Activated CD4-positive, alpha-beta memory T cell treated with anti-CD3 and anti-CD28 coated beads, Interleukin-2, amount 10 ng/mL, durations not matched to agents 7 days and 5 days (primary cell): ENCODE measurements at places on chromosomes 6 and 20. TPM values are rescaled to one million over a fixed set of nuclear protein-coding genes. Genes with fewer than 3 reads are reported as not detected.

DNA sequence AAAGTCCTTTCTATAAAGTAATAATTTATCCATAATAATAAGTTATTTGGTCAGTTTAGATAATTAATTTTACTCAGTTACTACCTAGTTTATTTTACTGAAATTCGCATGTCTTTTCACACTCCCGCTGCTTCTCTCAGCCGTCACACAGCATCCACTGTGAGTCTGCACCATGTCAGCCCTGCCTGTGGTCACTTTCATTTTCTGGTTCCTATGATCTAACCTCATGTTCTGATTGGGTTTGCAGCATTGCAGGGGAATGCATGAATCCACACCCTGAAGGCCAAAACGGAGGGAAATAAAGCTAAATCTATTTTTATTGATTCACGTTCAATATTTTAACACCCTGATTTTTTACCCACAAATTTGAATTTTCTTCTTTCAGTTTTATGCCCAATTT is 47.4 kb downstream of the PDE10A start:
- no peak for DNase-seq

GRCh38 chr6:111590209-111590980 is 15.3 kb downstream of the TRAF3IP2 start:
- no peak for DNase-seq

DNA sequence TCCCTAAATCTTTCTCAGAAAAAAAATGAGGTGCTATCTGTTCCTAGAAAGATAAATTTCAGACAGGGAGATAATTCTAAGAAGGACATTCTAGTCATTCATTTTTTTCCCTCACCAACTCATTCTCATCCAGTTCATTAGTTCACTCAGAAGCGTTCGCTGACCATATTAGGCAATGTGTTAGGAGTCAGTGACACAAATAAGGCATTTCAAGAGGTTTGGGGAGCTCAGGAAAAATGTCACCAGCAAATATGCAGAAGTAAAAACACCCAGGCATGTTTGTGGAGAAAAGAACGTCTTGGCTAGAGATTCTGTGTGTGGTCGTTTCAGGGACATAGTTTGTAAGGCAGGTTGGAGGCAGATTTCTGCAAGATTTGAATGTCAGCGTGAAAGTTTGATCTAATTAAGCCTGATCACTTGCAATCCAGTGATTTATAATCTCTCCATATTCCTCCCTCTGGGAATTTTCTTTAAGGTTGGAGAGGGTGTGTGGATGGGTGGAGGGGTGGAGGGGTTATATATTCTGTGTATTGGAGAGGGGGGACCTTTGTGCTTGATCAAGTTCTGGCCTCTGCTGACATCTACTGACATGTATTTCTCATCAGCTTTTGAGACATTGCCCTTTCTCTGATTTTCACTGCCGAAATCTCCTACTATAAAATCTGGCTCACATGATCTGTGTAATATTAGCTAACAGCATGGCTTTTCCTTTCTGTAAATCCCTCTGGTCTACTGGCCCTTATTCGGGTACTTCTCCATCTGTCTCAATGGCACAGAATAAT is 3.6 kb downstream of the MYCT1 start:
- no peak for DNase-seq

DNA sequence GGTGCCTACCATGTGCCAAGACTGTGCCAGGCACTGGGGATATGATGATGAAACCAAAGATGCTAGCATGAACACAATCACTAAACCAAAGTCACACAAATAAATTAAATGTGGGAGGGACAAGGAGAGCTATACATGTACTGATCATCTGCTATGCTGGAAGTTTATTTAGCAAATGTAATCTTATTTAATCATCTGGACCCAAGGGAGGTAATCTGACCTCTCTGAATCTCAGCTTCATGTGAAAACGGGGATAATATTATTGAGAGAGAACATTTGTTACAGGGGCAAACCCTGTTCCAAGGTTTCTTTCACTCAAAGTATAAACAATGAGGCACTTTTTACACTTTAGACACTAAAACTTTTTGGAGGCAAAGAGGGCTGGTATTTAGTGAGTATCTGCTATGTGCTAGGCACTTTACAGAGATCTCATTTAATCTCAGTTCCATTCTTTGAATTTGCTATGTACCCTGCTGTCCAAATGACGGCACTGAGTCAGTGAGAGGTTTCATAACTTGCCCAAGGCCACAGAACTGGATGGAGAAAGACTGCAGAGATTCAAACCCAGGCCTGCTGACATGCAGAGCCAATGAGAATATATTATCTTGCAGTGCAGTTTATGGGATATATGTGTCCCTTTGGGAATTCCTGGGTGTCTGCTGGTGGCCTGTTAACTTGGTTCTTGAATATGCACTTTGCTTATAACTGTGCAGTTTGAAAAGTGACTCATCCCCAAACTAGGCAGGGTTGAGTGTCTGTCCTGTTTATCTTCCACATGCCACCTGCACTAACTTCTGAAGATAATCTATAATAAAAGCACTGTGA is 3.3 kb upstream of the ASXL1 start:
- peak; percentile 38 for DNase-seq

The CPXM1 gene
- total RNA-seq, result 0.20 TPM

The ARMC12 gene
- 1.3 TPM for total RNA-seq

DNA sequence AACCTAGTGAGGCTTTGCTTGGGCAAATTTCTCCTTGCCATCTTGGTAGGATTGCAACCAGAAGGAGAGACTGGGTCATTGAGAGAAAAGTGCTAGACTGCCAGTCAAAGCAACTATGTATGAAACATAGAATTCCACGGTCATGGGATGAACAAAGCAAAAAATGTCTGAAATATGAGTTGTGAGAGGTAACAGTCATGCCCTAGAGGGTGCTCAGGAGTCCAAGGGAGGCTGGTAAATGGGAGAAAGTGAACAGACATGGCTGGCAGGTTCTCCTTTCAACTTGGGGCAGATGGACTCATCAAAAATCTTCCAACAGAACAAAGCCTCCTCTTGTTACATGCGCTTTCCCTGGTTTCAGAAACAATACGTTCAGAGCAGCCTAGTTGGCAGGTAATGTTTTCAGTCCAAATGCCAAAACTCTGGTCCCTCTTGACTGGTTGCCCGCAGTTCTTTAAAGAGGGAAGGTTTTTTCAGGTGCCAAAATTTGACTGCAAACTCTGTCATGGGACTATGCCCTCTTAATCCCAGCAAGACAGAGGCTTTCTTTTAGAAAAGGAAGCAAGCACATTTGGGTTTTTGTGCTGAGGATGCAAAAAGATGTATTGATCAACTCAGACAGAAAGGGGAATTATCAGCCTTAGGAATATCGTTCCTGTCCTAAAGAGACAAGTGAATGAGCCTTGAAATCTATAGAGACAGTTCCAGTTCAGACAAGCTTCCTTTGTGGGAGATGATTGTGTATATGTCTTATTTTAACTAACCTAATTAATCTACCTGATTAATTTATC is 68.5 kb upstream of the SASH1 start:
- DNase-seq, result no peak

The POPDC3 gene
- total RNA-seq, result not detected

DNA sequence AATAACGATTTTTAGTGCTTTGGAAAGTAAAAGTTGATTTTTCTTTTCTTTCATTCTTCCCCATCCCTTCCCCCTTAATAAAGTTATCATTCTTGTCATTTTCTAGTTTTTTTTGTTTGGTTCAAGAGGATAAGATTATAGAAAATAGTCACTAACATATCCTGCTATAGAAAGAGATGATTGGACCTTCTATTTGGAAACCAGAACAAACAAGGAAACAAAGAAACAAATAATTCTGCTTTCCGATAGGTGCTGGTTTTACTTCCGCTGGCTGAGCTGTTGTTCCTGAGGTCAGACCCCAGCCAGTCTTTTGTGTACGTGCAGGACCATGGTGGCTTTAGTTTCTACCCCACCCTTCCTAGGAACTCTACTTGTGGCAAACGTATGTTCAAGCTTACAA is at the start of gene CDH26:
Gene CDH26, plus strand, starts transcription at position 301 of the 400 bp plus-strand sequence. CDS start 304 bp downstream, outside the sequence.
- DNase-seq, result no peak

DNA sequence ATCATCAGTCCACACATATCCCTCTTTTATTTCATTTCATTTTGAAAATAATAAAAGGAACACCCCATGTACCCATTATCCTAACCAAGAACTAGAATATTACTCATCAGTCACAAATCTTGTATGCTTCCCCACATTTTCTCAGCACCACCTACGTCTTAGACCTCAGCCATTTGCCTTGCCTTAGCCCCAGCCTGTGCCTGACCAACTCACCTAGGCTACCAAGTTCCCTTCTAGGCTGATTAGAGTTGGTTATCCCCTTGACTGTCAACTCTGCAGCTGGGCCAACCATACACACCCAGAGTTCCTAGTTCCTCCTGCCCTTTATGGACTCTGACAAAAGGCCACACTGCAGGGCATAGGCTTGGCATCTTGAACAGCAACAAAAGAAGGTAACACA is 33.4 kb upstream of the IPCEF1 start:
- no peak for DNase-seq

- no peak for DNase-seq
Observed at GRCh38 chr6:97049253-97050011, 124.9 kb downstream of the KLHL32 start.

- no peak for DNase-seq
Observed at GRCh38 chr20:18443886-18444285, 22.9 kb downstream of the DZANK1 start.

The ATAT1 gene
- 8.0 TPM for total RNA-seq

GRCh38 chr6:25065666-25066065 is 129.9 kb upstream of the RIPOR2 start:
- no peak for DNase-seq

DNA sequence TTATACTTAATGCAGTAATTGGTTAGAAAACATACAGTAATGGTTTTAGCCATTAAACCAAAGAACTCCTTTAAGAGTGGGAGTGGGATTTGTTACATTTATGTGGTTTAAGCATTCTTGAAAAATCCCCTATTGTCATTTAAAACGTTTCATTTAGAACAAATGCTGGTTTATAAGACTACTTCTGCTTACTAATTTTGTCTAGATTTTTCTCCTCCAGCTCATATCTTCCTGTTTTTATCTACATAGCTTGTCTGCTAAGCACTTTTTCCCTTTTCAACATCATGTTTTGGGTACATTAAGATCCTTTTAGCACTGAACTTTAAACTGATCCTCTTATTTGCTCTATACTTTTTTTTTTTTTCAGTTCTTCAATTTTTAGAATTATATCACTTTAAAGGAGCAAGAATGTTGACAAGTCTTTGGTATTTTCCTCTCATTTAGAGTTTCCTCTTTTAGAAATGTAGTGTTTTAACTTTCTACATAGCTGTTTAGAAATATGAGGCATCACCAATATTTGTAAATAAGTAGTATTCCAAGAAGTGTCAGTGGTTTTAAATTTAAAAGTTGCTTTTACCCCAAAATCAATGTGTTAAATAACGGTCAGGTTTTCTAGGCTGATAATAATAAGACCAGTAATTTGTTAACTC is 80.9 kb downstream of the SESN1 start:
- DNase-seq, result no peak

DNA sequence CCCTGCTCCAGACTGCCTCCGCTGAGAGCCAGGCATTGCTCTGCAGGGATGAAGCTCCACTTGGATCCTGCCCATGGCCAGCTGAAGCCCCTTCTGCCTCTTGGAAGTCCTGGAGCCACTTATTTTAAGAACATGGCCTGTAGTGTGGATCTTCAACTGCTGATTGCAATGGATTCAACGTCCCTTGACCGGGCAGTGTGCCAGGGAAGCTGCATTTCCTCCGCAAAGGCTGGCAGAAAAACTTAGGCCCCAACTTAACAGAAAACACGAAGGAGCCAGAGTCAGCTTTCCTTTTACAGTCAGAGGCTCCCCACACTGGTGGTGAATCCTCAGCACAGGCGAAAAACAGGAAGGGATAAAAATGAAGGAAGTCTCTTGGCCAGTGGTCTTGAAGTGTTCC is 26.3 kb upstream of the FOXQ1 start:
- DNase-seq, result no peak

The STX7 gene
- 19.9 TPM for total RNA-seq

The FOXP4 gene
- 7.9 TPM for total RNA-seq

DNA sequence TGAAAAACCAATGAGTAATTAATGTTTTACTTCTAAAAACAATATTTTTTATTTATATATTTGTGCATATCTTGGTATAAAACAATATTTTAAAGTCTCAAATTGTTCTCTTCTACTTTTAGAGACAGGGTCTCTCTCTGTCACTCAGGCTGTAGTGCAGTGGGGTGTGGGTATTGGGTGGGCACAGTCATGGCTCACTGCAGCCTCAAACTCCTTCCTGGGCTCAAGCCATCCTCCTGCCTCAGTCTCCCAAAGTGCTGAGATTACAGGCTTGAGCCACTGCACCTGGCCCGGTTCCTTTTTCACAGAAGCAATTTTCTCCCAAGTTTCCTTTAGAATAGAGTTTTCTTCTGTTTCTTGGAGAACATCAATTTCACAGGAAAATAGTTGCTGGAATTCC is 102.8 kb downstream of the TMEM242 start:
- no peak for DNase-seq

DNA sequence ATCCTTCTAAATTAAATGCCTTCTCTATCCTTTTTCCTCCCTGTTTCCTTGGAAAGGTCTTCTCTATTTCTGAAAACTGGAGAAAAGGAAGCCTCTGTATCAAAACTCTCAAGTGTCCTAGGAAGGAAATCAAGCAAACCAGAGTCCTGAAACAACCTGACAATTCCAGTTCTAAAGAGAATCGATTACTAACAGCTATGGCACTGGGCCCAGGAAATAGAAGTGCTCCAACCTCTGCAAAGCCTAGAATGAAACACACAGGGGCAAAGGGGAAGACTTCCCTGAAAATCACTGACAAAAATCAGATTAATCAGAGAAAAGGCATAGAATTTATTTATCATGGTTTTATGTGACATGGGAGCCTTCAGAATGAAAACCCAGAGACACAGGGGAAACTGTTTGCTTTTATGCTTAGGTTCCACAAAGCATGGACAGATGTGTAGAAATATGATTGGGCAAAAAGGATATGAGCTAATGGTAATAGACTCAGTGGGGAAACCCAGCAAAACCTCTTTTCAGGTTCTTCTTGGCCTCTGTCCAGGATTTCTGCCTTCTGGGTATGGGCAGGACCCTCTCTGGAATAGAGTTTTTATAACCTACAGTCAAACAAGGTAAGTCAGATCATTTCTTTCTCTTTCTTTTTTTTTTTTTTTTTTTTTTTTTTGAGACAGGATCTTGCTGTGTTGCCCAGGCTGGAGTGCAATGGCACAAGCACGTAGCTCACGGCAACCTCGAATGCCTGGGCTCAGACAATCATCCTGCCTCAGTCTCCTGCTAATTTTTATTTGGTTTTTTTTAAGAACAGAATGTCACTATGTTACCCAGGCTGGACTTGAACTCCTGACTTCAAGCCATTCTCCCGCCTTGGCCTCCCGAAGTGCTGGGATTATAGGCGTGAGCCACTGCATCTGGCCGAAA is 91.7 kb downstream of the CD24 start:
- no peak for DNase-seq

The CALHM4 gene
- not detected for total RNA-seq

The GNMT gene
- total RNA-seq, result 0.60 TPM

DNA sequence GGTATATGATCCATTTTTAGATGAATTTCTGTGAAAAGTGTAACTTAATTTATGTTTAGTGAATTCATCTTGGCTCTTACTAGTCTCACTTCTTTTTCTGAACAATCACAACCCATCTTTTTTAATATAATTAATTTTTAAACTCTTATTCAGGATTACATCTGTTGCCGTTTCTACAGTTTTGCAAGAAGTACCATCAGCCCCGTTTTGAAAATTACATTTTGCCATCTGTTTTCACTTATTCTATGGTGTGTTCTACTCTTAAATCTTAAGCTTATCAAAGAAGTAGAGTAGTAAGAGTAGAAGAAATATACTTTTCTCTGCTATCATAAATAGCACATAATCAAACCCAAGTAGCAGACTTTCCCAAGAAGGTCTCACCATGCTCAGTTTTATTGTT is 70.1 kb downstream of the ZNF292 start:
- no peak for DNase-seq
